ENCODE measurements at places on chromosomes 7 and 10.

DNA sequence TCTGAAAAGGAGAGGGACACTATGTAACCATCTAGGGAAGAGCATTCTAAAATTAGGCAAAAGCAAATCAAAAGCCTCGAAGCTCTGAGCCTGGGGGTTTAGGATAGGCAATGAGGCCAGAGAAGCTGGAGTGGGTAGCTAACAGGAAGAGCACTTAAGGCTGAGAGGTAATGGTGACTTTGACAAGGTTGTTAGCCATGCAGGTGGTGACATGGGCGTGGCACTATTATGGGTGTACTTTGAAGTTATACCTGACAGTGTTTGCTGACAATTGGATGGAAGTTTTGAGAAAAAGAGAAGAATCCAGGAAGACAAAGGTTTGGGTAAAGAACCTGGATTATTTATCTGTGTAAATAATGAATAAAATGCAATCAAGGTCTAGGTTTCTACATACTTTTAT, 383.0 kb upstream of the SEMA3C start:
- DNase-seq: no peak

DNA sequence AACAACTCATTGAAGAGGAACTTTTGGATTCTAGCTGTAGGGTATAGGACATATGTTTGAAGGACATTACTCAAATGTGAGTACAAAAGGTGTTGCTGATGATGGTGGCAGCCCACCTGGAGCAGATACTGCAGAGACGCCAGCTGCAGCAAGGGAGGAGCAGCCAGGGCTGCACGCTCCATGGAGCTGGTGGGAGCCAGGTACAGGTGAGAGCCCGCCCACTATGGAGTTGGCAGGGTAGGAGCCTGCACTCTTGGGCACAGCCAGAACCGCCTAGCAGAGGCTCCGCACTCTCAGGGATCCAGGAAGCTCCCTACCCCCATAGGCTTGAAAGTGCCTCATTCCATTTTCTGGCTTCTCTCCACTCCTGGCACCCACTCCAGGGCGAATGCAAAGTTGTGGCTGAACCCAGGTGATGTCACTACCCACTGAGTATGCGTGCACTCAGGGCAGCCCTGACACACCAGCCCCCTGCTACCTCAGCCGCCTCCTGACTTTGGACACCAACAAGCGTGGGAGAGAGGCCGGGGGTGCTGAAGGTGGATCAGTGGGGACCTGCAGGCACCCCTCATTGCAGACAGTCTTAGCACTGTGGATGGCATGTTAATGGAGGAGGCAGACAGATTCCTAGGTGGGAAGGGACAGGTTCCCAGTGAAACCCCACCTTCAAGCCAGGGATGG, 761.1 kb downstream of the IPMK start:
- DNase-seq: no peak

DNA sequence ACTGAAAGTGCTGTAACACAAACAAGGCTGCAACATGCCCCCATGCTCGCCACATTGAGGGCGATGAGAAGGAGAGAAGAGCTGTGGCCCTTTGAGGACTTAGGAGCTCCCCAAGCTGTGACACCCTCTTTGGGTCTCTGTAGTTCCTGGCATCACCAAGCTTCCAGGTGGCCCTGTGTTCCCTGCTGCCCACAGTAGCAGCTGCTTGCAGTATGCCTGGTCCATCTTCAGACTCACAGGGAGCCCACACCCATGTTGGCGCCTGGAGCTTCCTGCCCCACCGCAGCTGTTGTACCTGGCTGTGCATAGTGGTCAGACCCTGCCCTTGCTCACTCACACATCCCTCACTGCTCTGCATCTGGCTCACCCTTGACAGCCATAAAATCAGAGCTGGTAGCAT, 401.2 kb upstream of the NRG3 start:
- DNase-seq: no peak

GRCh38 chr10:105800641-105801040, 1159.6 kb downstream of the SORCS3 start:
- no peak for DNase-seq

GRCh38 chr10:85908462-85908861, 458.1 kb downstream of the GRID1 start:
- no peak for DNase-seq

GRCh38 chr10:124039483-124040013, 53.9 kb downstream of the CHST15 start:
- no peak for DNase-seq

- no peak for DNase-seq
These were observed 38.2 kb downstream of the LYZL1 start for GRCh38 chr10:29326886-29327745.

GRCh38 chr10:110919349-110919931, at the start of gene SHOC2:
Gene SHOC2, plus strand, starts transcription at chr10:110919604. Its CDS starts 44,755 bp downstream, at chr10:110964359.
- peak; percentile 100 for DNase-seq

DNA sequence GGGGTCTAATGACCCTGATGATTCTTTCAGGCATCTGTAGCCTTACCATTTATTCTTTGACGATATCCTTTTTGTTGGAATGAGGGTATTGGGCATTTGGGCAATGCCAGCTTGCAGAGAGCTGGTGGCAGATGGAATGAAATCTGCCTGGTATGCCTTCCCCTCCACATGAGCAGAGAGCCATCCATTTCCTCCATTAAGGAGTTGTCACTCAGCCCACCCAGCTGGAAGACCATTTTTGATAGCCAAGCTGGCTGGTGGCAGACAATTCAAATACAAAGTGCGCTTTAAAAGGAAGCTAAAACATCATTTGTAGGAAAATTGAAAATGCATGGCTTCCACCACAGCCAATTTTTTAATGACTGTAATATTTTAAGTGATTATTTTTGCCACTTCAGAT, 240.1 kb upstream of the SLC26A5 start:
- no peak for DNase-seq

- DNase-seq: no peak
These were observed 41.4 kb downstream of the LRRC20 start for GRCh38 chr10:70341016-70341415.

- DNase-seq: no peak
These were observed 242.2 kb downstream of the HGF start for GRCh38 chr7:81527651-81528050.

DNA sequence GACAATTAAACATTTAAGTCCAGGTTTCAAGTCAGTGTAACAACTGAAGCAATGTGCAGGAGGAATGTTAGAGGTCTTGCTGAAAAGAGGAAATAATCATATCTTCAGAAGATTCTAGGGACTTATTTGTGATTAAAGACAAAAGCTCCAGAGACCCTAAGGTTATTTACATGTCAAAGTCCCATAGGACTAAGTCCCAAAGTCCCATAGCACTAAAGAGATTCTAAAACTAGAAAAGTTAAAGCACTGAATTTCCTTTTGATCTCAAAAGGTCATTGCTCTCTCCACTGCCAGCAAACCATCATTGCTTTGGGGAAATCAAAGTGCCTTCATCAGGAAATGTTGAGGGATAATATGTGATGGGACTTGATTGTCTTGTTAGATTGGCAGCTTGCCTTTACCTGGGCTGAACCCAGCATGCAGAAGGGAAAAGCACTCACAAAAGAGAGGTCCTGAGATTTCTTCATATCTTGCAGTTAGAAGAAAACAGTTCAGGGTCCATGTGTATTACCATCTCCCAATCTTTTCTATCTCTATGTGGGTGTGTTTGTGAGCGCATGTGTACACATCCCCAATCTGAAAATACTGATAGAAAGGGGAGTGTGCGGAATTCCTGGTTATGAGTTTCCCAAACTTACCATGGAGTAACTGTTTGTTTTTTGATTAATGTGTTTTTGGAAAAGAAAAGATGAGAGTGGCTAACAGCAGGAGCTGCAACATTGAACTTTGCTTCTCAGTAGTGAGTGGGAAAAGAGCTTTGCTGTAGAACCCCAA, 21.8 kb downstream of the NUDT13 start:
- no peak for DNase-seq

DNA sequence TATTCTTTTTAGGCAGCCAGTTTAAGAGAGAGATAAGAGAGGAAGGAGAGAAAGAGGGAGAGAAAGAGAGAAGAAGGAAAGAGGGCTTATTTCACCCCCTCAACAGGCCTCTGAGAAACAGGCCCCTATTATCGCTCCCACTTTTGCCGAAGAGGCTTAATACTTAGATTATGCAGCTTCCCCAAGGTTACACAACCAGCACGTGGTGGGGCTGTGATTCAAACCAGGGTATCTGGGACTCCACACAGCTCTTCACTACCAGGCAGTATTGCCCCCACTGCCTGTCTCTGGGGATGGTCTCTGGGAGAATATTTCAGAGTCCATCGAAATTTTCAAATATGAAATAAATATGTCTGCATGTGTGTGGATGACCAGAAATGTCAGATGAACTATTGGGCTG, 3.0 kb downstream of the GIMAP1 start:
- DNase-seq: no peak

DNA sequence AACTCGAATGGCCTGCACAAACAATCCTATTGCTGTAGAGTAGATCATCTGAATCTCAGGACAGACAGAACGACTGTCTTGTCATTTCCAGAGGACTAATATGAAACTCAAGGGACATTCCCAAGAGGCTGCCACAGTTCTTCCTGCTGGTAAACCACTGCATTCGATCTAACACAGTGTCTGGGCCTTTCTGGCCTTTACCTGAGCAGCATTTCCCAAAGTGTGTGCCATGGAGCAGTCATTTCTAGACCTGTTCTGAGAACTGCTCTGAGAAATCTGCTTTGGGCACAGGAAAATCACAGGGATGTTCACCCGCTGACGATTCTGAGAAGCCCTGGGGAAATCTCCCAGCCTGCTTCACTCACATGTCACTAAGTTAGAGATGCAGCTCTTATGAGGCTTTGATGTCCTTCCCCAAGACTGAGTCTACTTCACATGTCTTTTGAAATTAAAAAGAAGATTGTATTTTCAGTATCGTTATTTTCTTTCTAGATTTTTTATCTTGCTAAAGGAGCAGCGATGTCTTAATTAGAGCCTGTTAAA, 18.4 kb downstream of the GPNMB start:
- no peak for DNase-seq

GRCh38 chr7:23237000-23237399, 9.6 kb upstream of the GPNMB start:
- DNase-seq: no peak

DNA sequence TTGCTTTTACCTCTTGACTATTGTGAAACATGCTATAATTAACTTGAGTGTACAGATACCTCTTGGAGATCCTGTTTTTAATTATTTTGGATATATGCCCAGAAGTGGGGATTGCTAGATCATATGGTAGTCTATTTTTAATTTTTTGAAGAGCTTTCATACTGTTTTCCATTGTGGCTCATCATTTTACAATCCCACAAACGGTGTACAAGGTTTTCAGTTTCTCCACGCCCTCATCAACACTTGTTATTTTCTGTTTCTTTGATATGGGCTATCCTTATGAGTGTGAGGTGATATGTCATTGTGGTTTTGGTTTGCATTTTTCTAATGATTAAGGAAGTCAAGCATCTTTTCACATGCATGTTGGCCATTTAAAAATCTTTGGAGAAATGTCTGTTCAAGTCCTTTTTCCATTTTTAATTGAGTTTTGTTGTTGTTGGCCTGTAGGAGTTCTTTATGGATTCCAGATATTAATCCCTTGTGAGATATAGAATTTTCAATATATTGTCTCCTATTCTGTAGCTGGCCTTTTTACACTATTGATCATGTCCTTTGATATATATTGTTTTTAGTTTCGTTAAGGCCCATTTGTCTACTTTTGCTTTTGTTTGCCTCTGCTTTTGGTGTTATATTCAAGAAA, 7.5 kb downstream of the AGK start:
- DNase-seq: no peak

DNA sequence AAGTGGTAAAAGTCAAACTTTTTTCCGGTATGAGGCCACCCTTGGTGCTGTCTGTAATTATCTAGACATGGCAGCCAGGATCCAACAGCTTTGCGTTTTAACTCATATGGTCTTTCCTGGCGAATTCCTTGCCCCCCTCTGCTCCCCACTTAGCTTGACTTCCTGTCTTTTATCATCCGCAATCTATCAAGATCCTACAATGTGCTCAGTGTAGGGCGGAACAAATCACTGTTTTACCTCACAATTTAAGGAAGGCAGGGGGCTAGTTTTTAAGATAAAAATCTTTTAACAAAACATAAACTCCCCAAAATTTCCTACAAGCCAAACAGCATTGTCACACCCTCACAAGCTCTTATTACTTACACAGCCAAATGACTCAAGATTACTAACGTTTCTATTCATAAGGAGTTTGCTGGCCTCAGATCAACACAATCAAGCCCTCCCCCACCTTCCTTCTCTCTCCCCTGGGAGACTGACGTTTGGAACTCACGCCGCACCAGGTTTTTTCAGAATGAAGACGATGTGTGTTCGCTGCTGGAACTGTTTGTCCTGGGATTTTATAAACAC, 1.3 kb upstream of the CDK14 start:
- DNase-seq: no peak

GRCh38 chr7:100489824-100490223, 6.1 kb downstream of the NYAP1 start:
- DNase-seq: peak; percentile 58

- no peak for DNase-seq
These were observed 11.1 kb upstream of the INA start for GRCh38 chr10:103265717-103266329.

DNA sequence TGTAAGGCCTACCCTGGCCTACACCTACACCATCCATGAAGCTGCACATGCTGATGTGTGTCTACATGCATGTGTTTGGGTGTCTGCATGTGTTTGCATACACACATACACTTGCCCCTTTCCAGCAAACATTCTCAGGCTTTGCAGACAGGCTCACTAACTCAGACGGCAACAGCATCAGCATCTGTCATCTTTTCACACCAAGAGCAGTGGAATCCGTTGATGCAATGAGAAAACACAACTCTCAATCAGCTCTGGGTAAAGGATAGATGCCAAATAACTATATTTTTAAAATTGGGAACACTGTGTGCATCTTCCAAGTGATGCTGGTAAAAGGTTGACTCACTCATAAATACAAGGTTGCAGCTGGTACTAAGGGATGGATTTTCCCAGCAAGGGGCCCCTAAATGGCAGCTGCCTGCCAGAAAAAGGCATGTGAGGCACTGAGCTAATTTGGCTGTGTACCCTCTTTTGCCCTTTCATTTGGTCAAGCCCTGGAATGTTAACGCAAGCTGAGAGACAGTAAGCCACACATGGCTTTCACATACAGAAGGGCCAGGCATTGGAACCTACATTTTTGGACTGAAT, 296.3 kb upstream of the NPSR1 start:
- DNase-seq: no peak

DNA sequence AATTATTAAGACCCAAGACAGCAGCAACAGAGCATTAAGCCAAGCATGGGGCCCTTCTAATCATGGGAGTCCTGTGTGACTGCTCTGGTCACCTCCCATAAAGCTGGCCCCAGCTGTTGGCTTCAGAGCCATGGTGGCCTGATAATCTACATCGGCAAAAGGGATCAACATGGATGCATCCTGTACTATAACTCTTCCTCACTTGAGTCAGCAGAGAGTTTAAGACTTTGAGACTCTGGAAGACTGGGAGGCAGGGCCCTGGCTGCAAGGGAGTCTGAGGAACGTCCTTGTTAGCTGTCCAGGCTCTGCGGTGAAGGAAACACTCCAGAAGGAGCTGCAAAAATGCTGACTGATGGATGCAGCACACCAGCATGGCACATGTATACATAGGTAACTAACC, 95.0 kb upstream of the KIAA1217 start:
- DNase-seq: no peak

- DNase-seq: no peak
These were observed 20.3 kb downstream of the KLF6 start for GRCh38 chr10:3764626-3765112.

GRCh38 chr7:23216021-23216420, 30.6 kb upstream of the GPNMB start:
- DNase-seq: peak; percentile 50

- DNase-seq: peak; percentile 32
These were observed 65.3 kb downstream of the OR13A1 start for GRCh38 chr10:45249978-45250693.

Measured in CD4-positive, alpha-beta T cell treated with Interferon gamma for 1 hour (primary cell).